M059J (cell line): ENCODE measurements at places on chromosomes 16 and 17. TPM values are rescaled to one million over a fixed set of nuclear protein-coding genes. Genes with fewer than 3 reads are reported as not detected.

SLC13A2 gene
- total RNA-seq, result not detected in 2 replicates

NETO2 gene
- total RNA-seq, result 301 and 394 TPM in 2 replicates

CCL23 gene
- total RNA-seq, result not detected in 2 replicates

PRSS53 gene
- total RNA-seq, result 2.5 and 2.7 TPM in 2 replicates

GP1BA gene
- 0.05 TPM in 1 of 2 replicates, not detected in the other for total RNA-seq

CTF1 gene
- 0.42 TPM in 1 of 2 replicates, not detected in the other for total RNA-seq

ACD gene
- total RNA-seq, result 54.4 and 66.0 TPM in 2 replicates

DNA sequence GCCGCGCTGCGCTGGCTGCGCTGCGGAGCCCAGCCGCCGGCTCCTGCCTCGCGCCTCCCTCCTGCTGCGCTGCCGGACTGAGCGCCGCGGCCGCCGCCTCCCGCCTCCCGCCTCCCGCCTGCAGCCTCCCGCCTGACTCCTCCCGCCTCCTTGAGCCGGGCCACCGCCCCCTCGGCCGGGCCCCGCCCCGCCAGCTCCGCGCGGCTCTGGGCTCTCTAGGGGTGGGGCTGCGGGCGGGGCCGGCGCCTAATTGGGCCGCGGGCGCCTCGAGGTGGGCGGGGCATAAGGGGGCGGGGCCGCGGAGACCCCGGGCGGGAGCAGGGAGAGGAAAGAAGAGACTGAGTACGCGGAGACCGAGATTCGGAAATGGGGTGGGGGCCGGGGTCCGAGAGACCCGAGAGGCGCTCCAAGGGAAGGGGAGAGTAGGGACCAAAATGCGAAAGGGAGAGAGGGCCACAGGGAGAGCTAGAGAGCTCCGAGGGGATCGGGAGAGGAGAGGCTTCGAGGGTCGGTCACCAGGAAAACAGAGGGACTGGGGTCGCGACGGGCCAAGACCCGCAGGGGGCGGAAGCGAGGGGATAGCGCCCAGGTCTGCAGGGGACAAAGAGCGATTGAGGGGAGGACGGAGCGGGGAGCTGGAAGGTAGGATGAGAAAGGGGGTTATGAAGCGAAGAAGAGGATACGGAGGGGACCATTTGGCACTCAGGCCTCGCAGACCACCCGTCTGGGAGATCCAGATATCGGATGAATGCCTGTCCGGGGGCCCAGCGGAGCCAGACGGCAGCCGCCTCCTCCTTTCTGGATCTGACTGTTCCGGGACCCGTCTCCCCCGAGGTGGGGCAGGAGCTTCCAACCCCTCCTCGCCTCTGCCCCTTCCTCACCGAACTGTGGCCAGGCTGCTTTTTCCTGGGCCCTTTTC, at the start of gene C1QL1:
C1QL1 (minus strand) TSS at position 79 of the 919 bp plus-strand sequence. CDS start 255 bp downstream, outside the sequence.
- peak; percentile 88 for DNase-seq

GRCh38 chr17:68612923-68613292, 11.7 kb upstream of the FAM20A start:
- no peak for DNase-seq

- peak; percentile 96 for DNase-seq
These were observed 29.0 kb downstream of the MARCHF10 start for GRCh38 chr17:62778990-62779681.

DNA sequence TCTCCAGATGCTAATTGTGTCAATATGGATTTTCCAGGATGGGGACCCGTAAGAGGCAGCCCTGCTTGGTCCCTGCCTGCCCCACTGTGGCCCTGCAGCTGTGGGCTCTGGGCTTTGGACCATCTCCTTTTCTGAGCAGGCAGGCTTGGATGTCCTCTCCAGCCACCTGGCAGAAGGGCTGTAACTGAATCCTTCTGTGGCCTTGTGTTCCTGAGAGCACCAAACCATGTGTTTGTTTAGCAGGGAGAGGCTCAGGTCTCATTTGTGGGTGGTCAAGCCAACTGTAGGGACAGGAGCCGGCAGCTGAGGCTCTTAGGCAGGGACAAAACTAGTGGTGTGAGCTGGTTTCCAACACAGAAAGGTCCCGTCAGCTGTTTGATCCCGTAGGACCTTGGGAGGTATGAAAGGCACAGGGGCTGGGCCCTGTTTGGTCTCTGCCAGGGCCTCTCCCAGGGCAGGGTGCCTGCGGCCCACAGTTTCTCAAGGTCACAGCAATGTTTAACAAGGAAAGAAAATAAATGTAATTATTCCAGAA, 18.5 kb downstream of the SEC14L5 start:
- DNase-seq, result no peak

GRCh38 chr17:82789051-82789592, 37.3 kb downstream of the TBCD start:
- no peak for DNase-seq

- peak; percentile 82 for DNase-seq
These were observed 7.6 kb downstream of the SGCA start for GRCh38 chr17:50173335-50173941.

GRCh38 chr16:1960665-1961630, 1.6 kb downstream of the NDUFB10 start:
- peak; percentile 48 for DNase-seq

GRCh38 chr17:2624292-2624731, 30.9 kb downstream of the PAFAH1B1 start:
- no peak for DNase-seq

GRCh38 chr16:66740010-66740409, 11.4 kb downstream of the DYNC1LI2 start:
- DNase-seq, result peak; percentile 39

- DNase-seq, result no peak
These were observed 101.1 kb downstream of the SMG6 start for GRCh38 chr17:2202302-2202995.

DNA sequence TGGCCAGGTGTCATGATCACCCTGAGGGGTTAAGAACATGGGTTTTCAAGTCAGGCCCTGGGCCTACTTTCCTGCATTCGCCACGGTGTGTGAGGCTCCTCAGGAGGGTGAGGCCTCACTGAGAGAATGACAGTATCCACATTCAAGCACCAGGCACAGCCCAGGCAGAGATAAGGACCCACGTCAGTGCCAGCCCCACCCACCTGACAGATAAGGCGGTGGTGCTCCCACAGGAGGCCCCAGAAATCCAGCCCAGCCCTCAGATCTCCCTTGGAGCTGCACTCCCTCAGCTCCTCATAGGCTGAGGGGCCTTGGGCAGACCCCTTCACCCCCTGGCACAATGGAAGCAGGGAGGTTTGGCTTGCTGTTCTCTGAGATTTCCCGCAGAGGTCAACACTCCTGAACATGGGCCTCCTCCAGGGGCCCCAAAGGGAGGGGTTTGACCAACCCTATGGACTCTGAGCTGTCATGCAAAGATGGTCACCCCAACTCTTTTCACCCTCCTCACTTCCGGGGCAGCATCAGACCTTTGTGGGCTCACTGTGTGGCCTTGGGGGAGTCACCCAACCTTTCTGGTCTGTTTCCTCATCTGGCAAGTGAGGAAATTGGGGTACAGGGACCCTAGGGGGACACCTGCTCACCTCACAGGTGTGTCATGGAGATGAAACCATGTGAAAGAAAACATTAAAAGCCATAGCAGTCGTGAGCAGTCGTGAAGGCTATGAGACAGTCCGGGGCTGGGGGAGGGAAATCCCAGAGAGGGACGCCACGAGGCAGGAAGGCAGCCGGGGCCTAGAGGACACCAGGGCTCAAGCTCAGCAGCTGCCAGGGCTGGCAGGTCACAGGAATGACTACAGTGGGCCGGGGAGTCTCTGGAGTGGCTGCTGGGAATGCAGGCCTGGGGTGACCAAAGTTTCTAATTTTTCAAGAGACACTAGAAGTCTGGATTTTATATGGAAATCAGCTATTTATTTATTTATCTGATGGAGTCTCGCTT, 15.4 kb downstream of the PLLP start:
- DNase-seq, result no peak

GRCh38 chr17:50508573-50509460, 578 bp downstream of the MYCBPAP start:
- no peak for DNase-seq

DNA sequence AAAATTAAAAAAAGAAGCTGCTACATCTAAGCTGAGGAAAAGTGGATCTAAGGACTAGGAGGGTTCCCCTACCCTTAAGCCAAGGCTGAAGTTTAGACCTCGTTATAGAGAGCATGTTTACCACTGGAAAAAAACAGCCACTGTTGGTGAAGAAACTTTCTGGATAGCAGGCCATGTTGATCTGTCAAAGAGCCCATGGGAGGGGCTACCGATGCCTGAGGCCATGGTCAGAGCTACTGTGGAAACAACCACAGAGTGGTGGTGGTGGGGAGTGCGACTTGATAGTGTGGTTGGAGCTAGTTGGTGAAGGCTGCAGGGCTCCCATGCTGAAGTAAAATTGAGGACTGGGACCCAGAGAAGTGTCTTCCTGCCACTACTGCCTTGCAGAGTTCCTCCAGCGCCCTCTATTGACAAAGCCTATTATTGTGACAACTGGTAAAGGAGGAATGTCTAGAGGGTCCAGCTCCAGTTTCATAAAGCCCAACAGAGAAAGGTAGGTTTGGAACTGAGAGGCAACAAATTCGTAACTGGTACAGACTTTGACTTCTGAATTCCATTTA, 12.7 kb upstream of the FAM20A start:
- peak; percentile 39 for DNase-seq

DNA sequence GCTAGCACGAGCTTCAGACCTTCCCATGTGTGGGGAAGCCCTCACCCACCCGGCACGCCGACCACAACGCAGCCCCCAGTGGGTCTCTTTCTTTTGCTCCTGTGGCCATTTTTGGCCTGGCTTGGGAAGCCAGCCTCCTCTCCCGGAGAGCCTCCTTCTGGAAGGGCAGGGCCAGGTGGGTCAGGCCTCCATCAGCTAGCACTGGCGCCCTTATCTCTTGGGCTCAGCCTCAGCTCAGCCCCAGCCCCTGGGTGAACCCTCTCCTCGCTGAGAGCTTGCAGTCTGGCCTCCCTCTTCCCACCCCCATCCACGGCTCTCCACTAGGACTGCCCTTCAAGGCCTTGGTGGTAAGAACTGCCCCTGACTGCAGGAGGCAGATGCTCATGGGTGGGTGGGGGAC, 14.7 kb upstream of the JPH3 start:
- DNase-seq, result no peak

- no peak for DNase-seq
These were observed 79.5 kb upstream of the GNG13 start for GRCh38 chr16:879986-880385.

GRCh38 chr17:61479493-61480413, 27.5 kb downstream of the TBX4 start:
- no peak for DNase-seq

GRCh38 chr16:67117716-67118115, 8.0 kb downstream of the PHAF1 start:
- no peak for DNase-seq

DNA sequence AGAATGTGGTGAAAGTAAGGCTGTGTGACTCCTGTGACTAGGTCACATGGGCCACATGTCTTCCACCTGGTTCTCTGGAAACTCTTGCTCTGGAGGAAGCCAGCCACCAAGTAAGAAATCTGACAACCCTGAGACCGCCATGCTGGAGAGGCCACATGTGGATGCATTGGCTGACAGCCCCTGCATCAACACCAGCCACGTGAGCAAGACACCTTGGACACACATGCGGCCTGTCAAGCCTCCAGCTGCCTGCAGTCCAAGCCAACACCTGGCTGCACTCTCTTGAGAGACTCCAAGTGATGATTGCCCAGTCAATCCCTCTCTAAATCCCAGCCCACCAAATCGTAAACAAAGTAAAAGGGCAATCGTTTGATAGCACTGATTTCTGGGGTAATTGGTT, 112.6 kb downstream of the FOXL1 start:
- DNase-seq, result no peak

DNA sequence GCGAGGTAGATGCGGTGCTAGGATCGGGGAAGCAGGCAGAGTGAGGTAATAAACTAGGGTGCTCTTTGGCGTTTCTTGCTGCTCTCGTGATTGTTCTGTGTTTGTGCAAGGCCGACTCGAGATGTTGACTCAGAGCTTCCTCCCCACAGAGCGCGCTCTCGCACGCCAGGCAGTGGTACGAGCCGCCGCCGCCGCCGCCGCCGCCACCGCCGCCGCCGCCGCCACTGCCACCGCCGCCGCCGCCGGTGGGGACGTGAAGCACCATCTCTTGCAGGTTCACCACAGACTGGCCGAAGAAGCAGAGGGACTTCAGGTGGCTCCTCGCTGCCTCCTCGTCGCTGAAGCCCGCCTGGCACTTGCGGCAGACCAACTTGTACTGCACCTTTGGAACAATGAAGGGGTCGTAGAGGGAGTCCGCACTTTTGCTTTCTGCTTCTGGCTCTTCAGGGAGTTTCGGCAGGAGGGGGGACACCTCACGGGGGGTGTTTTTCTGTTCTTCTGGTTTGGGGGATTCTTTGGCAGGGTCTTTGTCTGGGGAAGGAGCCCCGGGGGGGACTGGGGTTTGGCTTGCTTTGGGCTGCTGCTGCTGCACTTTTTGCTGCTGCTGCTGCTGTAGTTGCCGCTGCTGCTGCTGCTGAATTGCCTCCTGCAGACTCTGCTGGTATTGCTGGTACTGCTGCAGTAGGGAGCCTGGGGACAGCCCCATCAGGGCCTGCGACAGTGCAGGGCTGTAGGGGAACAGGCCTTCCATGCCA, 260.2 kb downstream of the ZFHX3 start:
- DNase-seq, result peak; percentile 90

DNA sequence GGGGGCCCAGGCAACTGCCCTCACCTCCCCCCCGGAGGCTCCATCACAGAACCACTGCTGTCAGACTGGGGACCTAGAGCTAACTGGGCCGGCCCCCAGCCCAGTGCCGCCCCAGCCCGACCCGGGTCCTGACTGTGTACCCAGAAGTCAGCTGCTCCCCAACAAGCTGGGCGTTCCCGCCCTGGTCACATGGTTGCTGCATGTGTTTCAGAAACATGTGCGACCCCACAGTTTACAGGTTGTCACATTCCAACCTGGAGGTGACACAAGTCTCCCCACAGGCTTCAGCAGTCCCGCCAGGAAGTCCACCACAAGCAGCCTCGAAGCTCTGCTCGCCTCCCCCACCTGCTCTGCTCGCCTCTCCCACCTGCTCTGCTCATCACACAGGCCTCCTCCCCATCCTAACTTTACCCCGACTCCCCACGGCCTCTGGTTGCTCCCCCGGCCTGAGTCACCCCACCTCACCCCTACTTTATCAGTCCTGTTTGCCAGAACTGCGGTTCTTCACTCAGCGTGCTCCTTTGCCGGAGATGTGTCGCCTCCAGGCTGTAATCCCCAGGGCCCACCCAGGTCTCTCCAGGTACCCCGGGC, 968 bp downstream of the MRPL28 start:
- DNase-seq, result no peak

DNA sequence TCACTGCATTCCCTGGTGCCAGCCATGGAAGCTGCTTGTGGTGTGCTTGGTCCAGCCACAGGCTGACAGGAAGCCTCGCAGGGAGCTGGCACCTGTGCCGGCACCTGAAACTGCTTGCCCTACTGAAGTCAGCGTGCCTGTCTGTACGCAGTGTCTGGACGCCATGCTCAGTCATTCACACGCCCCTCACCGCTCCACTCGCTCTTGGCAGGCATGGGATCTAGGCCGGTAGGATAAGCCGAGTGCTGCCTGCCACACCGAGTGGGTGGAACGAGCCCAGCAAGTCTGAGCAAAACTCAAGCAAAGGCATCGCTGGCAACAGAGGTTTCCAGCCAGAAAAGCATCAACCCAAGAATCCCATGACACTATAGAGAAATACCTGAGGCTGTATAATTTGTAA, 350.6 kb downstream of the CDH11 start:
- no peak for DNase-seq

DNA sequence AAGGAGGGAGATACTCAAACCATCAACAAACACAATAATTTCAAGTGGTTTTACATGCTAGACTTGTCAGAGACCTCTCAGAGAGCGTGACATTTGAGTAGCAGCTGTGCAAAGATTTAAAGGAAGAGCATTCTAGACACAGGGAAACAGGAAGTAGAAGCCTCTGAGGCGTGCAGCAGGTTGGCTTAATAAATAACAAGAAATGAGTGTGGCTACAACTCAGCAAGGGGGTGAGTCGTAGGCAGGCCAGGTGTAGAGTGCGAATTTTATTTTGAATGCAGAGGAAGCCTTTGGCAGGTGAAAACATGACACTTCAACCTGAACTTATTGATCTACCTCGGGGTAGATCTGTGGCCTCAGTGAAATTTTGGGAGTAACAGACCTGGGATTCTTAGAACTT, 73.2 kb upstream of the MRTFB start:
- no peak for DNase-seq
